Activated naive CD8-positive, alpha-beta T cell treated with anti-CD3 and anti-CD28 coated beads for 36 hours (primary cell): ENCODE measurements at places on chromosomes 1 and 21.

GRCh38 chr1:10678852-10679251, 117.6 kb downstream of the CASZ1 start:
- DNase-seq, result no peak
- no peak overlapping the region for H3K4me3 ChIP-seq
- no peaks in the 10 kb centered on the region for H3K27me3 ChIP-seq
- peaks cover 4% of the 10 kb centered on the region for H3K4me1 ChIP-seq

DNA sequence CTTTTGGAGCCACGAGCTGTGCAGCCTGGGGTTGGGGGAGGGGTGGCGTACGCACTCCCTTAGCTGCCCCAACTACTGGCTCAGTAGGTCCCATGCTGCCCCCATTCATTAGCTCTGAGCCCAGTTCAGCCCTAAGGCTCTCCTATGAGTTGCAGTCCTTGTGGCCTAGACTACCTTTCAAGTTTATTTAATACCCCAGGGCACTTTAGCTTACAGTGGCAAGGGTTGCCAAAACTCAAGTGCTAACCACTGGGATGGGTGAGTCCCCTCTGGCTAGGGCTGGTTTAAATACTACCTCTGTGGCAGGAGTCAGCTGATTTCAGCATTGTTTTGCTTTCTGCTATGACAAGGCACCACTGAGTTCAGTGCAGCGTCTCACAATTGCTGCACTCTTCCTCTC, 118.2 kb downstream of the ODF2L start:
- H3K27me3 ChIP-seq, result no peaks in the 10 kb centered on the region
- H3K36me3 ChIP-seq, result no peaks in the 10 kb centered on the region
- DNase-seq, result no peak
- no peaks in the 10 kb centered on the region for H3K4me1 ChIP-seq
- H3K4me3 ChIP-seq, result no peak overlapping the region
- no peak overlapping the region for H3K27ac ChIP-seq

- peaks cover 2% of the 10 kb centered on the region for H3K4me1 ChIP-seq
- H3K36me3 ChIP-seq, result no peaks in the 10 kb centered on the region
- H3K27me3 ChIP-seq, result peaks cover 25% of the 10 kb centered on the region
- DNase-seq, result peak; percentile 78
- H3K4me3 ChIP-seq, result no peak overlapping the region
Observed at GRCh38 chr1:11337580-11338073, 64.6 kb downstream of the UBIAD1 start.

GRCh38 chr1:31791131-31791858, 24.5 kb downstream of the SPOCD1 start:
- H3K36me3 ChIP-seq, result no peaks in the 10 kb centered on the region
- H3K27ac ChIP-seq, result no peak overlapping the region
- H3K27me3 ChIP-seq, result no peaks in the 10 kb centered on the region
- no peak overlapping the region for H3K4me3 ChIP-seq
- DNase-seq, result no peak

DNA sequence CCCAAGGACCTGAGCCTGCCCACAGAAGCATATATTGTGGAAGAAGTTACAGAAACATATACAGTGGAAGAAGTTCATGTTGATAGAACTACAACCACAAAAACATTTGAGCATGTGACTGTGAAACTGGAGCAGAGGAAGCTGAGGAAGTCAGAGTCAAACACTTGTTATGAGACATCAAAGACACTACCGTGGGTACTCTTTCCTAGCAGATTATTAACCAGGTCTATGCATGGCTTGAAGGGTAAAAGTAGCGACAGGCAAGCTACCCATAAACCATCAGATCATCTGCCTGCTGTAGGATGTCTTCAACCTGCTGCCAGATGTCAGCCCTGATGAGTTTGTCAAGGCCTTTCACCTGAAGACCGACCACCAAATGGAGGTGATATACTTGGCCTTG, 35.8 kb downstream of the IVNS1ABP start:
- H3K4me1 ChIP-seq, result peaks cover 45% of the 10 kb centered on the region
- DNase-seq, result no peak
- H3K36me3 ChIP-seq, result peaks cover 18% of the 10 kb centered on the region
- H3K27me3 ChIP-seq, result no peaks in the 10 kb centered on the region
- peak overlapping the region; percentile 15 for H3K4me3 ChIP-seq

DNA sequence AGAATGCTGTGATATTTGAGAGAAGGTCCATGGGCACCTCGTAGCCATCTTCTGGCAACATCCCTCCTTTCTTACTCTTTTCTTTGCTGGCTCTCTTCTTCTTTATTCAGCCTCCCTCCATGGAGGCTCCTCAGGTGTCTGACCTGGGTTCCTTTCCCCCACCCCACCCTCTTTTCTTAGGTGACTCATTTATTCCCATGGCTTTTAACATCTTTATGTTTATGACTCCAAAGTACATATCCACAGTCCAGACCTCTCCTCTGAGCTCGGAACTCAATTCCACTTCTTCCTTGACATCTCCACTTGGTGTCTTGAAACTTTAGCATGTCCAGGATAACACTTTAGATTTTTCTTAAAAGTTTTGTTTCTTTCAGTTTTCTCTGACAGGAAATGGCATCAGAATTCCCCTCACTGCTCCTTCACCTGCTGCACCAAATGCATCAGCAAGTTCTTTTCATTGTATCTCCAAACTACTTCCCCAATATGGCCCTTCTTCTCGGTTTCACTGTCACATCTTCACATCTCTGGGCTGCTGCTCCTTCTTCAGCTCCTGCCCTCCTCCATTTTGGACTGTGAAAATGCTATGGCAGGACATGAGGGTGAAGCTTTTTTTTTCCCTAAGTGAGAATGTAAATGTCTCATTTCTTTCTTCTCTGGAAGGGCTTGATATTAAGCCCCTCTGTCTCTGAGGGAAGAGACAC, 95.9 kb downstream of the GIPC2 start:
- no peak for DNase-seq
- peak overlapping the region; percentile 27 for H3K27ac ChIP-seq
- H3K4me3 ChIP-seq, result no peak overlapping the region
- no peaks in the 10 kb centered on the region for H3K36me3 ChIP-seq

DNA sequence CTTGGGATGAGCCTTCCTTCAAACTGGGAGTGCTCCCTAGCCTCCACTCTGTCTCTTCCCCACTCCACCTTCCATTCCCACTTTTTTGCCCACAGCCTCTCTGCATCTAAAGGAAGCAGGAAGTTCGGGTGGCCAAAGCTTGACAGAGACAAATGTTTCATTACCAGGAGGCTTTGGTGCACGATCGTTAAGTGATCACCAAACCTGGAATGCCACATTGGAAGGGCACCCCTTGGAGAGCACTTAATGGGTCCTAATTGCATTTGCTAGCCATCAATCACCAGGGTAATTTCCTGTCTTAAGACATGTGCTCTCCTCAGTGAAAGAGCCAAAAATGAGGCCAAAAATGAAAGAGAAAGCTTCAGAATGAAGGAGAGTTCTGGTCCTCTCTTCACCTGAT, 206.5 kb downstream of the TNR start:
- no peak overlapping the region for H3K27ac ChIP-seq
- DNase-seq, result no peak
- no peaks in the 10 kb centered on the region for H3K36me3 ChIP-seq
- no peak overlapping the region for H3K4me3 ChIP-seq
- peaks cover 3% of the 10 kb centered on the region for H3K27me3 ChIP-seq

DNA sequence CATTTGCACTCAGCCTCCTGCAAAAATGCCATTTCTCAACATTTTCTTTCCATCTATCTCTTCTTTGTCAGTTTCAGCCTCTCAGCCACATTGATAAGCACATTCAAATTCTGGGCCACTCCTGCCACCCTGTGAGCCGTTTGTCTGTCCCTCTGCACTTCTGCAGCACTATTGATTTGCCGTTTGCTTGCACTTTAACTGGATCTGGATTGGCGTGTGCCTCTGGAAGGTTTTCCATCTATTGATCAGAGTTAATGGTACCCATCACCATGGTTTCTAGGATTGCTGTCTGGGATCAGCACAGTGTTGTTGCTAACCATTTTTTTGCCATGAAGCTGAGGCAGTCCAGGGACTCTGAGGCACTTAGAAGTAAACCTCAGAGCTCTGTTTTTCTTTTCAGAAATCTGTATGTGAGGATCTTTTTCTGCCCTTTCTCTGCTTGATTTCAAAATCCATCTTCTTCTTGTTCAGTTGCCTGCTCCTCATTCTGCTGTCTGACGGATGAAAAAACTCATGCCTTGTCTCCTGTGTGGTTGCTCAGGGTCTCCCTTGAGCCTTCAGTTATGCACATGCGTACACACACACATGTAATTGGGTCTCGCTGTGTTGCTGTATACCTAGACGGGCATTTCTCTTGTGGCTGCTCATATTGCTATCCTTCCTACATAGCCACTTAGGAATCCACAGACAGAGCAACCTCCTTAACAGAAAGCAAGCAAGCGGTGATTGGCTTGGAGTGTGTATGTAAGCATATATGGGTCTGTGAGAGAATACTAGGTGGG, 67.9 kb downstream of the NOS1AP start:
- no peak overlapping the region for H3K27ac ChIP-seq
- H3K36me3 ChIP-seq, result no peaks in the 10 kb centered on the region
- DNase-seq, result no peak
- H3K27me3 ChIP-seq, result peaks cover 36% of the 10 kb centered on the region
- no peak overlapping the region for H3K4me3 ChIP-seq

- peak; percentile 75 for DNase-seq
- H3K4me3 ChIP-seq, result no peak overlapping the region
- H3K4me1 ChIP-seq, result no peaks in the 10 kb centered on the region
- H3K27ac ChIP-seq, result no peak overlapping the region
Observed at GRCh38 chr1:44594871-44595735, 79.2 kb downstream of the TMEM53 start.

- no peak overlapping the region for H3K4me3 ChIP-seq
- no peak overlapping the region for H3K27ac ChIP-seq
- H3K27me3 ChIP-seq, result no peaks in the 10 kb centered on the region
- no peak for DNase-seq
- no peaks in the 10 kb centered on the region for H3K4me1 ChIP-seq
Observed at GRCh38 chr1:213931836-213932235, 55.9 kb upstream of the PROX1 start.

- no peak overlapping the region for H3K27ac ChIP-seq
- no peak overlapping the region for H3K4me3 ChIP-seq
- H3K27me3 ChIP-seq, result no peaks in the 10 kb centered on the region
- no peak for DNase-seq
- peaks cover 10% of the 10 kb centered on the region for H3K36me3 ChIP-seq
- H3K4me1 ChIP-seq, result peaks cover 22% of the 10 kb centered on the region
Observed at GRCh38 chr21:35154788-35155187, 105.7 kb upstream of the RUNX1 start.

DNA sequence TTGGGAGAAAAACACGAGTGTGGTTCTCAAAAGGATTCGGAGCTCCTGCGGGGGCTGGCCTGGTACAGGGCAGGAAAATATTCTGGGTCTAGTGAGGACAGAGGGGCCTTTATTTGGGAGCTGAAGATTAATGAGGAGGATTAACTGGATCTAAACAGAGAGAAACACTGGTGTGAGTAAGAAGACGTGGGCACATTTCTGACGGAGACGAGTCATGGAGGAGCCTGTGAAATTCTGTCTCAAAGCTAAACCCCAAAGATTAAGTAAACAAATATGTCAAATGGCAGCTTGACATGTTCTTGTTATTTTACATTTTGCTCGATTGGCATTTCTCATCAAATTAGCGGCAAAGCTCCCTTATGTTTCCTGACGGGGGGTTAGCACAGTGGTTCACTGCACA, 12.8 kb downstream of the PROK1 start:
- no peak overlapping the region for H3K4me3 ChIP-seq
- no peaks in the 10 kb centered on the region for H3K4me1 ChIP-seq
- no peaks in the 10 kb centered on the region for H3K27me3 ChIP-seq
- H3K36me3 ChIP-seq, result no peaks in the 10 kb centered on the region

DNA sequence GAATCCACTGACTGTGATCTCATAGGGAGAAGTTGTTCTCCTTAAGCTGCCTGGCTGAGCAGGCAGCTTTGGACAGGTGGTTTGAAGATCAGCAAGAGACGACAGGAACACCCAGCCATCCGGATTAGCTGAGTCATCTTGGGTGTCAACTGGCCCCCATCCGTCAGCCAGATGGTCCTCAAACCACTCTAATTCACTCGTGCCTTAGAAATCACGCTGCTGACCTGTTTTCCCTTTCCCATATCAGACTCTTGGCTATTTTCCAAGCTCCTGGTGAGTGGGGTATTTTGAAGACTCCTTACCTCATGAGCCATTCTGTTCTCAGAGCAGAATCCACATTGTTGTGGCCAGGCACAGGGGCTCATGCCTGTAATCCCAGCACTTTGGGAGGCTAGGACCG, 149.1 kb upstream of the L1TD1 start:
- no peaks in the 10 kb centered on the region for H3K36me3 ChIP-seq
- no peak for DNase-seq
- H3K27me3 ChIP-seq, result no peaks in the 10 kb centered on the region
- H3K27ac ChIP-seq, result no peak overlapping the region
- H3K4me3 ChIP-seq, result no peak overlapping the region

DNA sequence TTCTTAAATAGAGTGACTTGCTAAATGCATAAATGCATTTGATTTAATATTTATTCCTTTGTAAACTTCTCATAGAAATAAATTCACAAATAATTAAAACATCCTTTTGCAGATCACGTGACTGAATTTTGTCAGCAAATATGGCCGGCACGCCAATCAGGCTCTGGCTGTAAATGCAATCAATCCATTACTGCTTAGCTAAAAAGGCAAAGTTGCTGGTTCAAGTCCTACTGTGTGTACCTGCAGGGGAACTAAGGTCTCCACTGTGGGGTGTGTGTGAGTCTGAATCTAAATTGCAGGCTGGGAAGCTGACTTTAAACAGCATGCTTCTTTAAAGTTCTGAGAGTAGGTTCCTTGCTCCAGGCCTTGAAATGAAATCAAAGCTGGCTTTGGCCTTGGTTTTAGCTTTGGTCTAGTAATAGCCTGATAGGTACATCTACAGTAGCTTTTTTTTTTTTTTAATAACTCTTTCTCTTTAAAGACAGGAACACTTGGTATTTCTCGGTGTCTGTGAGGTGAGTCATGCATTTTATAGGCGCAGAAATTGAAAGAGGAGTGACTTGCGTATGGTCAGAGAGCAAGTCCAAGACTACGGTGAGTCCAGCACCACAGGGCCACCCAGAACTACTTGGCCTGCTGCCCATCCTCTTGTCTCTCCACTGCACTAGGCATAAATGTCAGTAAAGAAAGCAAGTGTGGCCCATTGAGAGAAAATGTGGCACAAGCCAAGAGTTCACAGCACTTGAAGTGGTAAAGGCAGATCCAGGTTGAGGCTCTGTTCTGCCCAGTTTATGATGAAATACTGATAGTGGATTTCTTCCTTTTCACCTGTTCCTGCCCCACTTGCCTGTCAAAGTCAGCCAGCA, 36.2 kb upstream of the LYST start:
- H3K27me3 ChIP-seq, result no peaks in the 10 kb centered on the region
- H3K4me3 ChIP-seq, result no peak overlapping the region
- no peaks in the 10 kb centered on the region for H3K36me3 ChIP-seq
- no peak overlapping the region for H3K27ac ChIP-seq

- no peaks in the 10 kb centered on the region for H3K4me1 ChIP-seq
- H3K36me3 ChIP-seq, result no peaks in the 10 kb centered on the region
- H3K27ac ChIP-seq, result no peak overlapping the region
Observed at GRCh38 chr1:22910986-22911651, 61.5 kb downstream of the LACTBL1 start.
